ENCODE measurements at places on chromosomes 5 and 9. TPM values are rescaled to one million over a fixed set of nuclear protein-coding genes. Genes with fewer than 3 reads are reported as not detected.
A peak's percentile ranks its signal among the peaks of the same experiment; 100 is the strongest.

- no peak for DNase-seq
These were observed 117.5 kb upstream of the MTAP start for GRCh38 chr9:21684831-21685362.

DNA sequence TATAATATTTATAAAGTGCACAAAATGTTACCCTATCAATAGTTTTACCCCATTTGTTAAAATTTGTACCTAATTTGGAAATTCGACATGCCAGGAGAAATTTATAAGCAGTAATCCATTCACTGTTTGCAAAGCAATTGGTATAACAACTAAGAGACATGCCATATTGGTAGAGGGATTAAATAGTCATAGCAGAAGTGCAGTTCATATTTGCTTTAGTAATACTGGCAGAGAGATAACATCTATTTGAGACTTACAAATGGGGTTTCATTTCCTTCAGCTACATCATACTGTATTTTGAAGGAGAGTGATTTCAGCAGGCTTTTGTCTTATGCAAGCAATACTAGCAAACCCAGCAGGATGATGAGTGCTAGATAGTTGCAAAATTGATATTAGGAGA is 610.4 kb upstream of the CDH10 start:
- DNase-seq, result no peak

Gene PCDHB11
- total RNA-seq, result not detected

- DNase-seq, result no peak
These were observed 73.8 kb downstream of the RAPGEF1 start for GRCh38 chr9:131666029-131666428.

GRCh38 chr5:31617867-31618266 is 21.1 kb upstream of the PDZD2 start:
- DNase-seq, result no peak

Gene LCN15
- total RNA-seq, result not detected

Gene PCDH1
- 0.82 TPM for total RNA-seq

DNA sequence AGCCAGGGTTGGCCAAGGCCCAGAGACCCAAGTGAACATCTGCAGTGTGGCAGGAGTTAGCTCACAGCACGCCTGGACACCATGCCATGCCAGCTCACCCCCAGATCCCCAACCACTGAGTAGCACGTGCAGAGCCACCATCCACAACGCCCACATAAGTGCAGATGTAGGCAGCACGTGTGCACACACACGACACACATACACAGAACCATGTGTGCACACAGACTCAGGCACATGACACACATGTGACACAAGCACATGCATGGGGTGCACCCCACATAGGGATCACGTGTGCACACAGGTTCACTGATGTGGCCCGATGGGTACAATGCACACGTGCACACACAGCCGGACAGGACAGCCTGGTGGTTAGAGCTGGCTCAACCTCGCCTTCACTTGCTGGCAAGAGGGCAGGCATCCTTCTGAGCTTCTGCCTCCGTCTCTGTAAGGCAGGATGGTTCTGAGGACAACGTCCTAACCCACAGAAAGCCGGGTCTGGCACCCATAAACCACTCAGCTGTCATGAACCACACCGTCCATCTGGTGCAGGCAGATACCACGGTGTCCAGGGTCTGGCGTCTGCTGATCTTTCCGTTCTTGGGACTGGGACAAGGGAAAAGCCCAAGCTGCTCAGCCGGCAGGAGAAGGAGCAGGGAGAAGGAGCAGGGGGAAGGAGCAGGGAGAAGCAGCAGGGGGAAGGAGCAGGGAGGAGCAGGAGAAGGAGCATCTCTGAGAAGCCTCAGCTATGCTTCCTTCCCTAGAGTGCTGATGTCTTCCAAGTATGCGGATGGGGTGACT is 12.0 kb downstream of the LRRC26 start:
- DNase-seq, result no peak

- peak; percentile 16 for DNase-seq
These were observed 52.7 kb upstream of the TJP2 start for GRCh38 chr9:69121155-69122081.

Gene SLC22A4
- total RNA-seq, result not detected

- no peak for DNase-seq
These were observed 211.9 kb downstream of the PAX5 start for GRCh38 chr9:36822201-36822600.

- no peak for DNase-seq
These were observed 43.3 kb downstream of the RPS23 start for GRCh38 chr5:82234885-82235284.

DNA sequence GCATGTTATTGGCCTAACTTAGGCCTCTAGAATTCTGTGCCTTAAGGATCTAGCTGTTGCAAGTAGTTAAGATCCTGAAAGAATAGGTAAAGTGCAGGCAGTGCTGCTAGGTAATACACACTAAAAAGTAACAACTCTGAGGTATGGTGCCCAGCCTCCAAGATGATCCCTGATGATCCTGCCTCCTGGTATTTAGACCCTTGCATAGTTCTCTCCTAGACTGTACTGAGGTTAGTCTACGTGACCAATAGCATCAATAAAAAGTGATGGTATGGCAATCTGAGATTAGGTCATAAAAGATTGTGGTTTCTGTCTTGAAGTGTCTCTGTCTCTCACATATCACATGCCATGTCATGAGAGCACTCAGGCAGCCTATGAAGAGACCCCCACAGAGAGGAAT is 9.2 kb downstream of the TSTD2 start:
- no peak for DNase-seq

Gene OGN
- 0.10 TPM for total RNA-seq

DNA sequence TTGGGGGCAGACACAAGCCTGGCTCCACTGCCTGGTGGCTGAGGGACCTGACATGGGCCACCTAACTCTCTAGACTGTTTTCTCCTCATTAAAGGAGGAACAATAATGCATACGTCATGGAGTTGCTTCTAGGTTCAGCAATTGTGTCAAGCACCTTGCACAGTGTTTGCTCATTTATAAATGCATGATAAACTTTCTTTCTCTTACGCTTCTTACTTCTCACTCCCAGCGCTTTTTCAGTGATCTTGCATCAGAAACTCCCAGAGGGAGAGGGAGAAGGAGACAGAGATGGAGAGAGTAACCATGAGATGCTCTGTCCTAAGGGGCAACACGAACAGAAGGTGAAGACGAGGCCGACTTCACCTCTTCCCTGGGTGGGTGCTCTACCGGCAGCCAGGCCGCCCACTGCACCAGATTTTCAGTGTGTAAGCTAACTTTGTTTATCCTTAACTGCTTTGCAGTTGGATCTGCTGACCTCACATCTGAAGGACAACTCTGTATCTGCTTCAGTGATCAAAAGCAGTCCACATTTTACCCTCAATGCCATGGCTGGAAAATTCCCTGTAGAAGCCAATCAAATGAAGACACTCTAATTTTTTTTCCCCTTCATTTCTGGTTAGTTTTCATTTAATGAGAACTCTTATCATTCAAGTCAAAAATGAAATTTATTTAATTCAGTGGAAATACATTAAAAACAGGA is 35.3 kb downstream of the MED27 start:
- no peak for DNase-seq

DNA sequence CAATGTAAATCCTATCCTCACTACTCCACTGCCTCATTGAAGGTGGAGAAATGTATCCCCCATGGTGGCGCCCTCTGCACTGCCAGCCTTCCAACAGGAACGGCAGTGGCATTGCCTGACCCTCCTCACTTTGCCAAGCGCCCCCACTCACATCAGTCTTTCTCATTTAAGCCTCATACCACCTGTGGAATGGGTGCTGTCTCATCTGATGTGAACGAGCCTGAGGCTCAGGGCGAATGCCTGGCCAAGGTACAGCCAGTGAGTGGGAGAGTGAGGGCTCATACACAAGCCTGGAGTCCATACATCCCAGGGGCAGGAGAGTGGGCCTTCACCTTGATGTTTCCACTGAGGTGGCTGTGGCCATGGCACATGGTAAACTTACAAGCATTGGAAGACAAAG is 10.3 kb downstream of the F2RL2 start:
- DNase-seq, result no peak

DNA sequence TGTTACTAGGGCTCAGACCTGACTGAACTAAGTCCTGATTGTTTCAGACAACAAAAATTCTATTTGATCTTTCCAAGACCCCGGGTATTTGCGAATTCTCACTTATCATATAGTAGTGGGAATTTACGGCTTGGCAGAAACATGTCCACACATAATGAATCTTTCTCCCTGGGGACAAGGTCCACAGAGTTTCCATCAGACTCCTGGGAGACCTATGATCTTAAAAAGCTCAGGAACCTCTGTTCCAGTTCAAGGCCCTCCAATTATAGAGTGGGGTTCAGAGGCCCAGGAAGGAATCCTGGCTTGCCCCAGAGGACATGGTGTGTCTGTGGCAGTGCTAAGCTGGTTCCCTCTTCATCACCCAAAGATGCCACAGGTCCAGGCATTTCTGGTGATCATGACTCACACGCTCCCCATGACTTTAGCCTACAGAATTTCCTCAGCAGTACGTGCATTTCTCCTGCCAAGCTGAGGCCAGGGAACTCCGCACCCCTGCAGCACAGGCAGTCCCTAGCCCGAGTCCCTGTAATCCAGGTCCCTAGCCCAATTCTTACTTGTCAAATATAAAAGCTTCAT is 12.6 kb downstream of the RAPGEF1 start:
- DNase-seq, result no peak

- no peak for DNase-seq
These were observed 1.7 kb downstream of the PDCD1LG2 start for GRCh38 chr9:5511935-5512580.

DNA sequence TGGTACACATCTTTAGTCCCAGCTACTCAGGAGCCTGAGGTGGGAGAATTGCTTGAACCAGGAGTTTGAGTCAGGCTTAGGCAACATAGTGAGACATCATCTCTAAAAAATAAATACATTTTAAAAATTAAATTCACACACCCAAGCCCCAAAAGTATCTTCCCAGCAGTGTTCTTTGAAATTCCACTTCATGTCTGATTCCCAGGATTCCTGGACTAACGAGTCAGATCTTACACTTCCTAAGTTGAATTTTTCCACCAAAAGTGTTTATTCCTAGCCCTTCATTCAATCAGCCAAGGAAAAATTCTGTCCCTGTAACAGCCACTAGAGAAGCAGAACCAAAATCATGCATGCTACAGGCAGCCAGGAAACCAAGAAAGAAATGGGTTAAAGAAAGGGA is 970.9 kb downstream of the EFNA5 start:
- DNase-seq, result no peak

Data from T-cell (primary cell).